ENCODE measurements at places on chromosomes 7 and 10.

GRCh38 chr10:86264481-86265231 lies 101.9 kb downstream of the GRID1 start:
- no peak for DNase-seq

- DNase-seq, result no peak
These were observed 112.1 kb downstream of the SGMS1 start for GRCh38 chr10:50511492-50512213.

DNA sequence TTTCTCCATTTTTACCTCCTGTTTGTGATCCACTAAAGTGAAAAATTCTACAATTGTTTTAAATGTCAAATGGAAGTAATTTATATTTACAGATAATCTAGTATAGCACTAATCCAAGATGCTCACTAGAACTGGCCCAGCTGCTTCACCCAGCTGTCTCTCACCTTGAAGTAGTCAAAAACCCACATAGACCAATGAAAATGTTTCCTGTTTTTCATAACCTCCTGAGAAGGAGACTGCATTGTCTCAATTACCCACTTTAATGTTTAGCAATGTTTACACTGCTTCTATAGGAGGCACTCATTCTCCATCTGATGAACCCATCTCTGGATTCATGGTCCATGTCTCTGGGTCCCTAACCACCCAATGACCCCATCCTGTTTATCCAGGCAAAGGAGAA lies 56.1 kb upstream of the ADO start:
- DNase-seq, result no peak

DNA sequence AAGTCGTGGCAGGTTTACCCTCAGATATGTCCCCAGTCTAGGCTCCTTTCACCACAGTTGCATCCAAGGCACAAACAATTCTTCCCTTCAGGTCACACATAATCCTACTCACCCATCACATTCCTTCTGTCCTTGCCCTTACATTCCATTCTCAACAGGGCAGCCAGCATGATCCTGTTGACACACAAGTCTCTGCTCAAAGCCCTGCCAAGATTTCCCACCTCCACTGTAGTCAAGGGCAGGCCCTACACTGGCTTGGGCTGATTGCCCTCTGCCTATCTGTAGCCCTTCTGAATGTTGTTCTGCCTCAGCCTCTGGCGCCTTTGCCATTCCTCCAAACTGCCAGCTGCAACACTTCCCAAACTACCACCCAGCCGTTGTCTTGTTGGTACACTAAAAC lies 187.9 kb upstream of the AKR1E2 start:
- DNase-seq, result no peak

GRCh38 chr7:26278770-26279169 lies 12.9 kb upstream of the SNX10 start:
- DNase-seq, result no peak

DNA sequence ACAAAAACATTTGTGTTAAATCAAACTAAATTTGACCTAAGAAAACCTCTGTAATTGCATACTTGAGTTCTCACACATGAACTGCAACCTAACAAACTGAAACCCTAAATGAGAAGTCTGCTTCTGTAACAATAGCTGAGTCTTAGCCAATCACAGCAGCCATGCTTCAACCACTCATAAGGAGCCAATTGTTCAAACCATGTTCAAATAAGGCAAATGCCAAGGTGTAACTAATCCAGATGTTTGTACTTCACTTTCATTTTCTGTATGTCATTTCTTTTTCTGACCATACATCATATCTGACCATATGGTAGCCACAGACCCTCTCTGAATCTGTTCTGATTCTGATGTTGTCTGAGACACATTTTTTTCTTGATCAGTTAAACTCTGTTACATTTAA lies 47.5 kb upstream of the ANTXRL start:
- no peak for DNase-seq

- DNase-seq, result peak; percentile 68
These were observed 1.2 kb downstream of the CALY start for GRCh38 chr10:133335246-133336117.

- DNase-seq, result no peak
These were observed 91.6 kb downstream of the RNF32 start for GRCh38 chr7:156732091-156732625.

- no peak for DNase-seq
These were observed 48.7 kb downstream of the CH25H start for GRCh38 chr10:89158446-89158845.

GRCh38 chr10:16909961-16910792 lies 93.0 kb upstream of the RSU1 start:
- peak; percentile 70 for DNase-seq
